ENCODE measurements at places on chromosomes 2 and 18.

DNA sequence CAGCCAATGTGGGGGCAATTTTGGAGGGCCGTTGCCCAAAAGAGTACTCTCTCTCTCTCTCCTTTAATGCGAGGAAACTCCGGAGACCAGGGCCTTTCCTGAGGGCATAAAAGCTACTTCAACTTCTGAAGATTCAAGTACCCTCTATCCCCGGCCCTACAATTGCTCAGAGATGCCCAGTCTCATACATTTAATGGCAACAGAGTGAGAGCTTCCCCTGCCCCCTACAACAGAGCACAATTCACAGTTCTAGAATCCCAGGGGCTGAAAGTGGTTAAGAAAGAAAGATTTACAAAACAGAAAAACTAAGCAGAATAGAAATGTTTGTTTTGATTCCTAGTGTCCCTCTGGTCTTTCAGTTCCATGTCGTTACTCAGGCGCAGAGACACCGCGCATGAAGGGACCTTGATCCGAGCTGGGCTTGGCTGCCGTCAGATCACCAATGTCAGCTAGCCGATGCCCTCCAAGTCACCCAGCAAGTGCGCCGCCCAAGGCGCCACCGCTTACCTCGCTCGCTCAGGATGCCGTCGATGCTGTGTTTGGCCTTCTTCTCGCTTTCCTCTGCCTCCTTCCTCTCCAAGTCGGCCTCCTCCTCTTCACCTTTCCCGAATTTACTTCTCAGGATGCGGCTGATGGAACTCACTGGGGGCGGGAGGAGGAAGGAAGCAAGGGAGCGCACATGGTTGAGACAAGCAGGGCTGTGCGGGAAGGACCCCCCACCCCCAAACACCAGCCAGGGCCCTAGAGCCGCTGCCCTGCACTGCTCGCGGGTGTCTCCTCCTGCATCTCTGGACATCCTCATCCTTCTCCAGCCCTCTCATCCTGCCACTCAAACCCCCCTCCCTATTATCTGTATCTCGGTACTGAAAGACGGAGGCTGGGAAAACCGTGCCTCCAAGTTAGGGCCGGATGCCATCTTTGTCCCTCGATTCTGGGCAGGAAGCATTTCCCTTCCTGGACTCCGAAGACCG lies 4.9 kb downstream of the PAX3 start:
- DNase-seq: no peak

DNA sequence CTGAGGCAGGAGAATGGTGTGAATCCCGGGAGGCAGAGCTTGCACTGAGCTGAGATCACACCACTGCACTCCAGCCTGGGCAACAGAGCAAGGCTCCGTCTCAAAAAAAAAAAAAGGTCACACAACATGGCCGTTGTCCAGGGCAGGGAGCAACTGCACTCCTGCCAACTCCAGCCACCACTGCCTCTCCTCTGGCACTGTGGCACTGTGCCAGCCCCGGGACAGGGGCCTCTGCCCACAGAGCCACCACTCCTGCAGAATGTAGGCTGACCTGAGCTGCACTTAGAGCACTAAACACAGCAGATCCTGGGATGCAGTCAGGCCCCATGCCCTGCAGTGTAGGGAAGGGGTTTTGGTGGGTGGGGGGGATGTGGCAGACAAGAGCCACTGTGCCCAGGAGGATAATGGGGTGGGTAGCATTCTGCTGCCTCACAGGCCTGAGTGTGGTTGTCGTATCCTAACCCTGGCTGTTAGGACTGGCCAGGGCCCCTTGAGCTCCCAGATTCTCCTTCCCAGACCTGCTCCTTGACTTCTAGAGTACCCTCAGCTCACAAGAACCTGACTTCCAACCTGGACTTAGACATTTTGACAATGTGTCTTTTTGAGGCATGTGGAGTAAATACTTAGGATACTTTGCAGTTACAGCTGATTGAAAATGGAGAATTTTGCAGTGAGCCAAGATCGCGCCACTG lies 69.4 kb upstream of the SH3RF3 start:
- DNase-seq: no peak

DNA sequence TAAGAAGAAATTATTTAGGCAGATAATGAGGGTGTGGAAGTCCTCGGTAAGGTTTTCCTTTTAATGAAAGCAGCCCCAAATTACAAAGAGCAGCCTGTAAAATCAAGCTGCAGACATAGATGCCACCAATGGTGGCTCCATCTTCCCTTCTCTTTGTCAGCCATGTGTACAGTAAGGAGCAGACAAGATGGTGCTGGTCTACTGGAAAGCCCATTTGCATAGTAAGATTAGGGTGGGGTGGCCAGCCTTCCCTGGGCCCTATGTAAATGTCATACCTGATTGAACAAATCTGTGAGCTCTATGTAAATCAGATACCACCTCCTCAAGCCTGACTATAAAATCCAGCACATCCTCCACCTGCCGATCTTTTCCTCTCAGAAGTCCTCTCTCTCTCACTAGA lies 154.4 kb upstream of the SERTAD2 start:
- peak; percentile 57 for DNase-seq

DNA sequence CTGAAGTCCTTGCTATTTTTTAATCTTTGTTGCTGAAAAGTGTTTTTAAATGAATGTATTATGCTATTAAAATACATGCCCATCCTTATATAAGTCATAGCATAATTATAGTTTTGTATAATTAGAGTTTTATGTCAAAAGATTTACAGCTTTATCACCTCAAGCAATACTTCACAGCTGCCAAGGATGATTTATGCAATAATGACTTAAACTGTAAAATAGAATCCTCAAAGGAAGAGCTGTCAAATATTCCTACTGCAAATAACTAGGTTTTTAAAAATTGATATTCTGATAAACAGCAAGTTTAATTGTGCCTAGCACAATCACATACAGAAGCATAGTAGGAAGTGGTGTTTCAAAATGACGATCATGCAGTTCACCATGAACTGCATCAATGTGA lies 5.2 kb downstream of the KCNH7 start:
- no peak for DNase-seq

GRCh38 chr2:190415794-190416775 lies 7.9 kb downstream of the MFSD6 start:
- DNase-seq: no peak

DNA sequence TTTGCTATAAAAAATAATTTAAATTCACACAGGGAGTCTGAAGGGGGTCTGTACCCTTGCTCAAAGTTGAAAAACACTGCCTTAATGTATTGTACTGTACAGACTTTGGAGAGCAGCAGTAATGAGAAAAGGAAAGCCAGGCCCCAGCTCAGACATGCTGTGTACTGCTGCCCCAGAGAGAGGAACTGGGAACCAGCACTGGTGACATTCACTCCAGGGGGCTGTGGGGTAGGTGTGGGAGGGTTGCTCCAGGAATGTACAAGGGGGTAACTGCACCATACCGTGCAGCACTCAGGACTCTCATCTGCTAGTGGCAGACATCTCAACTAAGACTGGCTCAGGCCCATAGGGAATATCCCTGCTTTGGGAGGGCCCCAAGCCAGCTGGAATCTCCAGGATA lies 146.0 kb upstream of the RMP24 start:
- no peak for DNase-seq

GRCh38 chr18:350953-351572 lies 83.2 kb upstream of the THOC1 start:
- no peak for DNase-seq

DNA sequence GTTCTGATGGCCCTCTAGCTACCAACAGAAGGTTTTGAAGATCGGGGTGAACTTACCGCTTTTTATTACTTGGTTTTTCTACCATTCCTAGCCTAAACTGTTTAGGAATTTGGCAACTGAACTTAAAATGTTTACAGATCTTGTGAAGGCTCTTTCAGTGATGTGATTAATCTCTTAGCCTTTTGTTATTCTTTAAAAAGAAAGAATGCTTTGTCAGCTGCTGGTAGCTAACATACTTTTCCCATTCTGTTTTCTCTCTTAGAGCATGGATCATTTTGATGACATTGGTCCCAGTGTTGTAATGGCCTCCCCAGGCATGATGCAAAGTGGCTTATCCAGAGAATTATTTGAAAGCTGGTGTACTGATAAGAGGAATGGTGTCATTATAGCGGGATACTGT lies 18.1 kb downstream of the CPSF3 start:
- no peak for DNase-seq

- no peak for DNase-seq
Measured at GRCh38 chr2:201661366-201661765, 18.1 kb upstream of the TMEM237 start.

- no peak for DNase-seq
Measured at GRCh38 chr2:121258051-121258450, 27.0 kb downstream of the TFCP2L1 start.

DNA sequence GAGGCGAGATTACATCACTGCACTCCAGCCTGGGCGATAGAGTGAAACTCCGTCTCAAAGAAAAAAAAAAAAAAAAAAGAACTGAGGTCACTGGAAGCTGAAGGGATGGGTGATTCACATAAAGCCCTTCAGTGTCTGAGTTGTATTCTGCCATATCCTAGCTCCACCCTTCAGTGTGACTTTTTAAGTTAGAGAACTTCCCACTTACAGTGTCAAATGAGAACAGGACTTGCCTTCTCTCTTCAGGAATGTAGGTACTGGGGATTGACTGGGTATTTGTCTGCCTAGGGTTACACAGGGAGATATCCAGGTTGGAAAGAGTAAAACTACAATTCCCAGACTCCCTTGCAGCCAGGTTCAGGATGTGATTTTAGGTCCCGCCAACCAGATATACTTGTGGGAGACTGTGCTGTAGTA lies 37.9 kb downstream of the EHD3 start:
- DNase-seq: no peak

DNA sequence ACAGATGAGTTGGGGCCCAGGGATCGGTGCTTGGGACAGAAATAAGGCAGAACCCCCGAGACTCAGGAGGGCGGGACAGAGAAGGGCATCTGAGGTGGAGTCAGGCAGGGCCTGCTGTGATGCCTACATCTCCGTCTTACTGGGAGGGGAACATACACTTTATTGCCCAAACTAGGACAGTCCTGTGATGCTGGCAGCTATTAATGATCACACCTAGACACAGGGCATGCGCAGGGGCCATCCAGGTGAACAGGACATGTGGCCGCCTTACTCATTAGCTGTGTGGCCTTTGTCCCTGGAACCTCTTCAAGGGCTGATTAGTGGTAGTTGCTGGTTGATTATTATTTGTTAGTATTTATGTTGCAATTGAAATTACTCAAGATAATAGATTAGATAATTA lies 33.2 kb downstream of the MLPH start:
- DNase-seq: no peak

- no peak for DNase-seq
Measured at GRCh38 chr2:149715005-149715592, 127.5 kb upstream of the MMADHC start.

DNA sequence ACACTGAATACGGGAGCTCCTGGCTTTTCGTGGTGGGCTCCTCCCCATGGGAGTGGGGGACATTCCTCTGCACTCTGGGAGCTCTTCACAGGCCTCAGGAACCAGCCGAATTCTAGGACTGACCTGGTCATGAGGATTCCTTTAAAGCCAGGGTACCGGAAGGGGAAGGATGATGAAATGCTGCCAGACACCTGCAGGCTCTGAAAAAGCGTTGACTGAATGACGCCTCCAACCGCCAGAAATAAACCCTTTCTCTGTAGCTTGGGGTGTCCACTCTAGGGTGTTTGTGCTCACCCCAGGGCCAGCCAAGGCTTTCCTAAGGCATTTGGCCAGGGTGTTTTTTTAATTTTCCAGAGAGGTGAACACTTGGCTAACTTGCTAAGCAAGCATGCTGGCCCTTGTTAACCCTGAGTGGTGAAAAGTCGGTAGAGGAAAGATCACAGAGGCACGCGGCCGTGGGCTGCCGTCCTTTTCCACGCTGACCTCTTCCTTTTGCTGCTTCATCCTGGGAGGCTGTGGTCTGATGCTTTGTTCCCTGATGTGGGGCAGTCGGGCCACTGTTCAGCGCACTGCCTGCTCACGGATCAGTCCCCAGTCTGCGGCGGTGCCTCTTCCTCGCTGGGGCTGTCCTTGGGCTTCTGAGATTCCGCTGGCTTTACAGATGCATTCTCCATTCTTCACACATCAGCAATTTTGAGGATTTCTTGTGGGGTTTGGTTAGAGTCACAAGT lies 32.0 kb downstream of the IMPA2 start:
- DNase-seq: no peak

DNA sequence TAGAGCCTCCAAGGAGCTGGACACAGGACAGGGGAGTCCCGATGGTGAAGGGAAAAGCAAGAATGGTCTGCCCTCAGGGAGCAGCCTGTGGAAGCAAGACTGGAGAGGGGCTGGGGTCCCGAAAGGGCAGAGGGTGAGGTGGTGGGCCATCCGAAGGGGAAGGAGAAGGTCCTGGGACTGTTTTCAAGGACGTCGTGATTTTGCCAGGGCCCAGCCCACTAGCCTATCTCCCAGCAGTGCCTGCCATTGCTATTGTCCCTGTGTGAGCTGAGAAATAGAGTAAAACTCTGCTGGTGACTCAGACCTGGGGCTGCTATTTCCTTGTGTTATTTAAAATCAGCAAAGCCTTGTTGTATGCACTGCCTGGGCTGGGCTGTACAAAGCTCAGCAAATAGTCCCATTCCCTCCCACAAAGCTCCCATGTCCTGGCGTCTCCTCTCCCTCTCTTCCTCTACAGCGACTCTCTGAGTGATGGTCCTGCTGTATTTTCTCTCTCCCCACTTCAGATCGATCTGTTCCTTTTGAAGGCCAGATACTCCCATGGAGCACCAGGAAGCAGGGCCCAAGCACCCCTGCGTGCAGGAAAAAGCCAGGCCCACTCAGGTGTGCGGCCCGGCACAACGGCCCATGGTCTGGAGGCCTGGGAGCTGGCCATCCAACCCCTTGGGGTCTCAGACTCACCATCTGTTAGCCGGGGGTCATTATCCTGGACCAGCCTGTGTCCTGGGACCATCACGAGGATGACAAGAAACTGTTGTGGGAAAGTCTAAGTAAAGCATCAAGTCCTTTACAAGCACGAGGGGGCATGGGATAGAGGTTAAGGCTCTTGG lies 65.0 kb upstream of the OTOF start:
- DNase-seq: no peak

- DNase-seq: no peak
Measured at GRCh38 chr2:174344716-174345461, 10.1 kb downstream of the SP9 start.

DNA sequence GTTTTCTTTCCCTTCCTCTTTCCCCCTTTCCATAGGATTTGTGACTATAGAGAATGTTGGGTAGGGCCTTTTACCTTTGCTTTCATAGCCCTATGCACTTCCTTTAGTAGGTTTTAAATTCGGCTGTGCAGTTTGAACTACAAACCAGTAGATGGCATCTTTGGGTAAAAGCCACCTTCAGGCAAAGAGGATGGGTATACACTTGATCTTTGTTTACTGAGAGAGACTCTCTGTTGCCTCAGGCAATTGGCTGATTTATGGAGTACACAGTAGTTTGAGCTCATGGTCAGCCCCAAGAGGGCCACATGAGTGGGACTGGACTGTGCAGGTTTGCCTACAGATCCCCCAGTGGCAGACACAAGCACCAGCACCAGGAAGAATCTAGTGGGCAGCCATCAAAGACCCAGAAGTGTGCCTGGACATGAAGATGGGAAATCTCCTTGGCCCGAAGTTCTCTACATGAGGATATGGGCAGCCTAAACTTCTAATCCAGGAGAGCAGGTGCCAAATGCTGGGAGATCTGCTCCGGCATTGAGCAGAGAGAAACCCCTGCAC lies 1304.3 kb upstream of the DDX18 start:
- DNase-seq: no peak

GRCh38 chr2:143176606-143177005 lies 47.4 kb downstream of the ARHGAP15 start:
- no peak for DNase-seq
